ENCODE measurements at places on chromosomes 5 and 9.

DNA sequence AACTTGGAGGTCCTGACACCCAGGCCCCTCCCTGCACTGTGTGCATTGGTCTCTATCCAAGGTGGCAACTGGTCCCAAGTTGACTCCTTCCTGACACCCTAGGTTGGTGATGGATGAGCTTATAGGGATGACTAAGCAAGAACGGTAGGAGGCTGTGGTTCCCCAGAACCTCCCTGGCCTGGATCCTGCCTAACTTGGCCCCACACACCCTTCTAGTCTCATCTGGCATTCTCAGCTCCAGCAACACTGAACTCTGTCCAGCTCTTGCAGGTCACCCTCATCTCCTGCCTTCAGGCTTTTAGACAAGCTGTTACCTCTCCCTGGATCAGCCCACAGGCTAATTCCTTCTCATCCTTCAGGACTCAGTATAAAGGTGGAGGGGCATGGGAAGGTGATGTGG, 16.5 kb downstream of the AQP3 start:
- DNase-seq, result no peak

- DNase-seq, result no peak
Observed at GRCh38 chr5:119366540-119366881, 10.7 kb downstream of the TNFAIP8 start.

- DNase-seq, result no peak
Observed at GRCh38 chr5:176381423-176381822, 7.0 kb downstream of the NOP16 start.

GRCh38 chr9:27572918-27573633, at the start of gene C9orf72:
Gene C9orf72 (minus strand): TSS chr9:27573481. CDS start chr9:27567120, 6,361 bp downstream.
- no peak for DNase-seq

DNA sequence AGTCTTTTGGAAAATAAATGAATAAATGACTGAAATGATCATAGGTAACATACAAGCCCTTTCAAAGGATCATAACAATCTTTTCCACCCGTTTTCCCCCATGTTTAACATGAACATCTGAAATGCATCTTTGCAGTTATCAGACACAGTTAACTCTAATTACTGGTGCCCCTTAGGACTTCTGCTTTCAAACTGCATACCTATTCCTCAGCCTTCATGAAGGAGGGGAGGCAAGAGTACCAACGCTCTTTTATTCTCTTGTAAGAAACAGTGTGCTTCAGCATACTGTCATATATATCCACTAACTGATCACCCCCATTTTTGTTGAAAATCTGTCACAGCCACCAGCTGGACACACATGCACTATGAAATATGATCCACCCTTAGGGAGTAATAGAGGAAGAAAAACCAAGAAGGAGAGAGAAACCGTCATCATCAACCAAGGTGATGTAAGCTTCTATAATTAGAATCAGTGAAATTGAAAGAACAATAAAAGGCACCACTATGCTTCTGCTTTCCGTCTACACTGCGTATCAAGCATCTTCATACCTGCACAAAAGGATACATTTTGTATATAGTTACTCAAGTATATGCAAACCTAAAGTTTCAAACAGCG, 98.7 kb downstream of the RAPGEF6 start:
- no peak for DNase-seq

GRCh38 chr9:89916001-89916597, 311.3 kb downstream of the GADD45G start:
- DNase-seq, result no peak

DNA sequence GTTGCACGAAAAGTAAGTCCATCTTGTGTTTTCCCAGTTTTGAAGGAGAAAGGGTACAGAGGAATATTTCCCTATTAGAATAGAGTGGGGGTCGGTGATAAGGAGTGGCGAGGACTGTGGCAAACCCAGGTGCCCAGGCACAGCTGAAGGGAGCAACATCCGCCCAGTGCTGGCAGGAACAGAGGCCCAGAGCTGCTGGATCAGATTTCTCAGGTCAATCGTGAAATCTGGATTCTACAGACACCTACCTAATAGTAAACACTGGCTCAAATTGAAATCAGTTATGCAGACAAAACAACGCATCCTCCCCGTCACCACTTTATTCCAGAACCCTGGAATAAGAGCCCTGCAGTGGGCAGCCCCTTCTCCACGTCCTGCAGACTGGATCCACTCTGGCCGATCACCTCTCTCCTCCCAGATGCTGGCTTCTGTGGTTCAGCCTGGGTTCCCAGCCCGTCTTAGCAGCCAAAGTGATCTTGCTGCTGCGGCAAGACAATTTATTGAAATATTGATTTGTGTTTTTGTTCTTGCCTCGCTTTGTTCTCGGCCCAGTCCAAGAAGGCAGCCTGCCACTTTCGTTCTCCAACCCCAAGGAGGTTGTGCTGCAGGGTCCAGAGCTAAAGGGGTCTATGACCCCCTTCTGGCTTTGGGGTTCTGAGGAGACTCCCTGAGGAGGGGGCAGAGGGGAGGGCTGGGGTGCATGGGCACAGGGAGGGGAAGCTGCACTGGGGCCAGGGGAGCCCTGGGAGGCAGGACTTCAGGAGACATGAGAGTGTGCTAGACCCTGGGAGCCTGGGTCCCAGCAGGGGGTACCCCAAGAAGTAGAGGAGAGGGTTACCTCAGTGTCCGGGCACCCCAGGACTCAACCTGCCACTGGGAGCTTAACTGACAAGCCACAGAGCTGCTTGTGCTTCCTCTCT, 103.3 kb downstream of the ZNF354C start:
- DNase-seq, result no peak

- no peak for DNase-seq
Observed at GRCh38 chr9:13513286-13513685, 233.8 kb upstream of the MPDZ start.

- no peak for DNase-seq
Observed at GRCh38 chr5:73587923-73588322, 22.4 kb downstream of the UTP15 start.

DNA sequence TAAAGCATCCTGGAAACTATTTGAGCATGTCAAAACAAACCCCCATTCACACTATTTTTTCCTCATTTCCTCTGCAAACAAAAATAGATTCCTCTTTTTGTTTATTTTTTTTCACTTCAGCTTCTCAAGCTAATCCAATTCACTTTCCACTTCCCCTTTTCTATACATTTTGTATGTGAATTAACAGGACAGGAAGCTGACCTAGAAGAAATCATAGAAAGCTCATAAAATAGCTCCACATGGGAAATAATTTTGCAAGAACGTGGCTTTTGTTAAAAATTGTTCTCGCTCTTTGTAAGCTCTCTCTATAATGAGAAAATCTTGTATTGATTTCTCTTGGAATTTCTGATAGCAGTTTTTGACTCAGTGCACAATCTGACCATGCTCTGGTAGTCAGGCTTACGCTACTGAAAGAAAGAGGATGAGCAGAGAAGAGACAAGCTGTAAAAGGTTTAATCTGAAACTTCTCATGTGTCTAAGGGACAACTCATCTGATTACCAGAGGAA, 215.8 kb downstream of the ADAMTS12 start:
- DNase-seq, result no peak

DNA sequence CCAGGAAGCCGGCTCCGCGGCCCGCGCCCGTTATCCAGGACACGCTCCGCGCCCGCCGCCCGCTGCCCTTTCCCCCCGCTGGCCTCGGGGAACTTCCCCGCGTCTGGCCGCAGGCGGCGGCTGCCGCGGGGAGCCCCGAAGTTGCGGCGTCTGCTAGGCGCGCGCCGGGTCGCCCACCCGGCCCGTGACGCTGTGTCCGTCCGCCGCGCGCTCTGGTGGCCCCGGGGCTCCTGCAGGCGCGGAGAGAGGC, 621 bp upstream of the GCNT4 start:
- no peak for DNase-seq

DNA sequence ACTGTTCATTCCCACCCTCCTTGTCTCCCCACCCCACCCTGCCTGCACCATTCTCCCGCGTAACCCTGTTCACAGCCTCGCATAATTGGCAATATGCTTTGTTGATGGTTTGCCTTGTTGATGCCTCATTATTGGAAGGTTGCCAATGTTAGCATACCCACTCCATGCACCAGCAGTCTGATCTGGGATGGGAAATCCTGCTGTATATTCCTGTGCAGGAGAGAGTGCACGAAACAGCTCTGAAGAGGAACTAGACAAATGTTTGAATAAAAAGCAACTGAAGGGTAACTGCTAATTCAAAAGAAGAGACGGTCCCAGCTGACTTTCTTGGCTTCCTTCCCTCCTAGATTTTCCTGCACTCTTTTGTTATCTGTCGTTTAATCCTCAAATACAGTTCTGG, 271.7 kb upstream of the TLE4 start:
- DNase-seq, result no peak

- no peak for DNase-seq
Observed at GRCh38 chr9:8401961-8402705, 602.6 kb upstream of the DMAC1 start.

- no peak for DNase-seq
Observed at GRCh38 chr9:104958751-104959150, 30.8 kb upstream of the ABCA1 start.

Data from AG04449 (cell line).